ENCODE measurements at places on chromosomes 2 and 18. TPM values are rescaled to one million over a fixed set of nuclear protein-coding genes. Genes with fewer than 3 reads are reported as not detected.

DNA sequence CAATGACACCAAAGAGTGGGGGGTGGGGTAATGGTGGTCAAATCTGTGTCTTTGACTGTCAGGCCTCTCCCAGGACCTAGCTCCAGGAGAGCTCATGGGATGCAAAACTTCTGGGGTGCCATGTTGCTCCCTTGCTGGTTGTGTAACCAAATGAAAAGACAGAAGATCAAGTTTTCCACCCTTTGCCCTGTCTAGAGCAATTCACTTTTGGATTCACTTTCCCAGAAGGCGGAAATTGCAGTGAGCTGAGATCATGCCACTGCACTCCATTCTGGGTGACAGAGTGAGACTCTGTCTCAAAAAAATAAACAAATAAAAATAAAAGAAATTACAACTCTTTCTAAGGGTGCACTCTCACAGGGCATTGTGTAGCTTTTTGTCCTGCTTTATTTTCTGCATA lies 34.9 kb upstream of the PLA2R1 start:
- DNase-seq, result no peak

DNA sequence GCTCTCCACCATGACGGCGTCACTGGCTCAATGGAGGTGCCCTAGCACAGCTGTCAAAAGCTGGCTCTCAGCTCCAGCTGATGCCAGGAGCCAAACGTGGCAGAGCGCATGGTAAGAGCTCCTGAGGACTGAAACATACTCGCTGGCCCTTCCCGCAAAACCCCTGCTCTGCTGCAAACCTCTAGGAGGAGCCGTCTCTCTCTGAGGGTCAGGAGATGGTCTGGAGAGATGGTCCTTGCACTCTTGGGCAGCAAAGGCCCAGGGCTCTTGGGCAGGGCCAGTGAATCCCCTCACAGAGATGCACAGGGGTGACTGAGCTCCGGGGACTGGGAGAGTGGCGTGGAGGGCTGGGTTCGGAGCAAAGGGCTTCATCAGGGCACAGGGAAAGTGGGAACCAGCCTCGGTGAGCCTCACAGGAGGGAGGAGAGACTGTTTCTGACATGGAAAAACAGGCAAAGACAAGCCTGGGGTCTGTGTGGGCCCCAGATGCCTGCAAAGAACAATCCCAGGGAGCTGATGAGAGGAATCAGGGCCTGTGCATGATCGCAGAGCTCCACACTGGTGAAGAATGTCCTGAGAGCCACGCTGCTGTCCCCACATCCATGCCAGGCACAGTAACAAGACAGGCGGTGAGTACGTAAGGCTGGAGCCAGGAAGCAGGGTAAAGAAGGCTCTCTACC lies 17.2 kb downstream of the SNORC start:
- no peak for DNase-seq

Gene SCN2A
- 0.07 TPM for polyA plus RNA-seq

Gene ANKRD62
- not detected for polyA plus RNA-seq

DNA sequence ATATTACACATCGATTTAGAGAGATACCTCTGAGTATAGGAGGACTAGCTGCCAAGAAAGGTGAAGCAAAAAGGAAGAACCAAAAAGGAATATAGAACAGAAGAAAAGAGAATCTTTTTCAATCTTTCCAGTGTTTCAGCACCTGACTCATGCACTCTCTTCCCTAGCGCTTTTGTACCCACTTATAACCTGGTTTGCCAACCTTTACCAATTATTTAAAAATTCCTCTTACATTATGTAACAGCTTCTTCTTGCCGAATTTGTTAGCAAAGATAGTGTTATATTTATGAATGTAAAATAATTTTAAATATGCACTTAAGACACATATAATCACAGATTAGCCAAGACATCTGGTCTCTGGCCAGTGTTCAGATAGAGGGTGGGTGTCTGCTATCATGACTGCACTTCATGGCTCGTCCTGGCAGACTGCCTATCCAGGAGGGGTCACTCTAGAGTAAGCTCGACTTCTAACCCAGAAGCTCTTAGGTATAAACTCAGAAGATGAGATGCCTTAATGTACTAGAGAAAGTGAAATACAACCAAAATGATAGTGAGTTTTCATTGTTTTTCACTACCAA lies 122.9 kb downstream of the ATAD2B start:
- DNase-seq, result peak; percentile 17

DNA sequence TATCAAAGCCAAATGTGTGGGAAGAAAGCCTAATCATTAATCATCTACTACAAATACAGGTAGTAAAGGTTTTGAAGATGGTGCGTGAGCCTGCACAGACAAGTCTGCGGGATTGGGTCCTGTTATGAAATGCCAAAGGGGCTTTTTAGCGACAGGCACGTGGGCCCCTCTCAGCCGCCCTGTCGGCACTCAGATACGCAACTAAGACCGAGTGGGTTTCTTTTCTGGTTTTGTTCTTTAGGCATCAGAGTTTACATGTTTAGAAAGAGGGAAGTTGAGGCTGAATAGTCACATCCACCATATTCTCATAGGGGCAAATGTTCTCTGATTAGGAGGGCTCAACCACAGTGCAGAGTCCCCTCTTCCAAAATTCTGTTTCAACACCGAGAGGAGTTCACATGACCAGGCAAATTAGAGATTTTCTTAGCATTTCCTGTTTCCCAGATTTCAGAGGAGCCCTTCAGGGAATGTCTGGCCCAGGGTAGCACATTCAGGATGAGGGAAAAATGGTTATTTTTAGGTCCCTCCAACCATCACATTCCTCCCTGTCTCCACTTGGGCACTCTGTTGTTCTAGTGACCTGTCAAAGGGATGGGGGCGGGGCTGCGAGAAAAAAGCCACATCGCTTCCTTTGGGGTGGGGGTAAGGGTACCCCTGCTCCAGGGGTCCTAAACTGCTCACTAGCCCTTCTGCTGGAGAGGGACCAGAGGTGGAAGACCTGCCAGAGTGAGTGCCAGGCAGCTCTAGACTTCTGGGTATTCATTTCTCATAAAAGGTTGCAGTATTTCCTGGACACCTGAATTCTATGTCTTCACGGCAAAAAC lies 159.2 kb downstream of the BCL2 start:
- DNase-seq, result no peak

Gene DSG4
- not detected for polyA plus RNA-seq

- no peak for DNase-seq
Measured at GRCh38 chr2:146077156-146077555, 1557.2 kb upstream of the ZEB2 start.

Gene SRD5A2
- not detected for polyA plus RNA-seq

GRCh38 chr18:49628881-49629795 lies 67.3 kb downstream of the LIPG start:
- peak; percentile 32 for DNase-seq

DNA sequence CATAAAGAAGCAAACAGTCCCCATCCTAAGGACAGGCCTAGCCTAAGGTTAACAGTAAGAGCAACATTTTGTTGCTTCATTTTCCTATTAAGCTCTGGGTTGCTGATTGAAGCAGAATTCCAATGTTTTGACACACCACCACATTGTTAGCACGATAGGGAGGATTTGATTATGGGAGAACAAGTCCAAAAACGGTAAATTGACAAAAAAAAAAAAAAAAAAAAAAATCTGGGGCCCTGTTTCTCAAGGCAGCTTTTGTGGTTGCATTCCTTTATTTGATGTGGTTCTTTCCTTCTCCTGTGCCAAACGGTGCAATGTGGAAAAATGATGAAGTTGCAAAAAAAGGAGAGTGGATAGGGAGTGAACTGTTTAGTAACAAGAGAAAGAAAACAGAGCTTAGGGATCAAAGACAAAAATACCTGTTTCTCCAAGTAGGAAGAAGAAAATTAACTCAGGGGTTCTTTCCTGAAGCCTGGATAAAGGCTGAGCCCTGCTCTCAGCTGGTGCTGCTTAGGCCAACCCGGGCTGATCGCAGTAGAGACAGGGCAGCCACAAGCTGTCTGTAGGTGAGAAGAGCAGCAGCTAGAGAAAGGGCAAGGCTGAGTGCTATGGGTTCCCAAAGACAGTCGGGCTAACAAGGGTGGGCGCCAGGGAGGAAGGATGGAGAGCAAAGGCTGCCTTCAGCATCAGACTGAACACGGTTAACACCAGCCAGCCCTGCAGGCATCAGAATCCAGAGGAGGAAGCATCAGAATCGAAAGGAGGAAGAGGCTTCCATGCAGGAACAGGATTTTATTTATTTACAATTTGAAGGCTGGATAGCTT lies 167.8 kb upstream of the FOSL2 start:
- DNase-seq, result no peak

DNA sequence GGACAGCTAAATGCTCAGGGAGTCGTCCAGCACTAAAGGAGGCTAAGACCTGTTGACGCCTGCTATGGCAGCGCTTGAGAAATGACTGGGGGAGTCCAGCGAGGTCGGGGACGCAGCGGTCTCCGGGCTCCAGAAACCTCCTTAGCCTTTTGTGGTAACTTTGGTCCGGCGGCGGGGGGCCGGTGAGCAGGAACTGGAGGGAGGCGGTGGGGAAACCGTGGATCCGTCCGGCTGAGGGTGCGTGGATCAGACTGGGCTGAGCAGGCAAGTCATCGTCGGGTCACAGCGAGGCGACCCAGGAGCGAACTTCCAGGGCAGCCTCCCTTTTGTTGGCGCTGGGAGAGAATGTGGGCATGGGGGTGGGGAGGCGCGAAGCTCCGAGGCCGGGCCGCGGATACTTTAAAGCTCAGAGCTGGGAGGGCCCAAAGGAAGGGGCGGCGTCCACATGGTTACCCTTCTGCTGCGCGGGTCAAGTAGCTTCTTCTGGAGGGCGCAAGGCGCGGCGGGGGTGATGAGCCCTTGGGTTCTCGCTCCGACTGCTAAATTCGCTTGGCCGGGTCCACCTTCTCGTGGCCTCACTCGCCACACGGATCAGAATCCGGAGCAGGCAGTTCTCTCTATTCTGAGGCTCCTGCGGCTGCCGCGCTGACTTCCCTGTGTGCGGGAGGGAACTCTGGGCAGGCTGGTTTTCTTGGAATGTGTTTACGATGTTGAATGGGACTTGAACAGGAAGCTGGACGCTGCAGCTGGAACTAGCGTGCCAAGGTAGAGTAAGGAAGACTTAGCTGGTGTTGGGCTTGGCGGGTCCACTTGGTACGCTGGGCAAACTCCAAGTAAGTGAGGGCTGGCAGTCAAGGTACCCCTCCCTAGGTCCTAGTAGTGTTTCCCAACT lies 920 bp downstream of the GULP1 start:
- DNase-seq, result peak; percentile 67

- DNase-seq, result no peak
Measured at GRCh38 chr18:61651145-61651879, 241.5 kb downstream of the RNF152 start.

- no peak for DNase-seq
Measured at GRCh38 chr18:12369211-12369610, 7.8 kb downstream of the AFG3L2 start.

Gene CFAP53
- polyA plus RNA-seq, result 0.44 TPM

DNA sequence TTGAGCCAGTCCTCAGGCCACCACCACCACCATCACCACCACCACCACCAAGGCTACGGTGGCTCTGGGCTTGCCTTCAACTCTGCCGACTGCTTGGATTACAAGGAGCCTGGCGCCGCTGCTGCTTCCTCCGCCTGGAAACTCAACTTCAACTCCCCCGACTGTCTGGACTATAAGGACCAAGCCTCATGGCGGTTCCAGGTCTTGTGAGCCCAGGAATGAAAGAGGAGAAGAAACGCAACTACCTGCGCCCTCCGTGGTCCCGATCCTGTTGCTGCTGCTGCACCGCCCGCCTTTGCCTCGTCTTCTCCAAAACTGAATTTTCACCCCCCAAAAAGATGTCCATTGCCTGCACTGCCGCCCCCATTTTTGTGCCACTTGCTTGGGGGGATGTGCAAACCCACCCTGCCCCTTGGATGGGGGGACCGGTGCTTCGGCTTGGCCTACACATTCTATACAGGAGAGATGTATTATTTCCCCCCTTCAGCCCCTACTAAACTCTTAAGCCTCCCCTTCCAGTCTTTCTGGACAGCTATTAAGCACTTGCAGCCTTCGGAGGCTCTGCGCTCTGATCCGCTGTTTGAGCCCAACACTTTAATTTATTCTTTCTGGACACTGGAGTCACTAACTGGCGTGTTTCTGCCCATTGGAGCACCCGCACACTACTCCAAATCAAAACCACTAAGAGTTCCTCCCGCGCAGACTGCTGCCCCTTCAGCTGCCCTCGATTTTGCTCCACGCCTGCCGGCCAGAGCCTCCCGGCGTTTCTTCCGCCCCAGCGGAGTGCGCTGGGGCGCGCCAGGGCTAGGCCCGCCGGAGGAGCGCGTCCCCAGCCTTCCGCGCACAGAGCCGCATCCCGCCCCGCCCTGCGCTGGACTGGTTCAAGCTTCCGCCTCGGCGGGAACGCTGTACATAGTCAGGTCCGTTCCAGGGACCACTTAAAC lies 5.7 kb downstream of the OTX1 start:
- no peak for DNase-seq

GRCh38 chr2:157231476-157231875 lies 26.0 kb upstream of the GALNT5 start:
- no peak for DNase-seq

Gene KIF1A
- polyA plus RNA-seq, result 0.42 TPM

DNA sequence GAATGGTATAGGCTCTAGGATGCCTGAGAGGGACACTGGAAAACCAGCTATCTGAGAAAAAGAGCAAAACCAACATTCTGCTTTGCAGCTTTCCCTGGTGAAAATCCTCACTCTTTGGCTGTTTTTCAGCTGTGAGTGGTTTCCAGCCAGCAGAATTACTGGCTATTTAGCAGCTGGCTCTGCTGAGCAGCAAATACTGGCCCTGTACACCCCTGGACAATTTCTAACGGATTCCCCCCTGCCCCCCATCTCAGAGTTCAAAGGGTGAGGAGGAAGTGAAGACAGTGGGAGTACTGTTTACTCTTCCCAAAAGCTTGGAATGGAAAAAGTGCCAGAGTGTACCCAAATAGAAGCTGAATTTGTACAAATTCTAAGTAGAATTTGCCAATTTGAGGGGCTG lies 26.1 kb upstream of the IMP4 start:
- no peak for DNase-seq

DNA sequence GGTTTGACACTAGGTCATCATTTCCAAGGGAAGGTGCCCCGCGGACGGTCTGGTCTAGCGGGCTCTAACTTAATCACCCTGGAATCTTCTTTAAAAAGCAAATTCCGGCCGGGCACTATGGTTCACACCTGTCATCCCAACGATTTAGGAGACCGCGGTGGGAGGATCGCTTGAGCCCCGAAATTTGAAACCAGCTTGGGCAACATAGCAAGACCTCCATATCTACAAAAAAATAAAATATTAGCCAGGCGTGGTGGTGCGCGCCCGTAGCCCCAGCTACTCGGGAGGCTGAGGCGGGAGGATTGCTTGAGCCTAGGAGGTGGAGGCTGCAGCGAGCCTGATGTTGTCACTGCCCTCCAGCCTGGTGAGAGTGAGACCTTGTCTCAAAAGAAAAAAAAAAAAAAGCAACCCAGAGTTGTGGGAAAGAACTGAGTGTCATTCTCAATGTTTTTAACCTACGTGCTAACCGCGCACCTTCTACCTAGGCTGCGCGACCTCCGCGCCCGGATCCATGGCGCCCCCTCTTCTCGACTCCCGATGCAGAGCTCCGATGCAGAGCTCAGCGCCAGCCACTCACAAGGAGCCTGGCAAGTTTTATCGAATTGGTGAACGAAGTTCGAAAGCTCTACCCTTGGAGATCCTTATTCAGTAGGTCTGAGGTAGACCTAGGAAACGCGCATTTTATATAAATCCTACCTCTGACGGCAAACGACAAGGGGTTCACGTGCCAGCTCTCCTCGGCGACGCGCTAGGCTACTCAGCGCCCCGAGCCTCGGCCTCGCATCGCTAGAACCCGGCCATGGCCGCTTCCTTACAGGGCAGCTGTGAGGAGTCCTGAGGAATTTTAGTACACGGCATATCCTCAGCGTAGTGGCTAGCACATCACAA lies 888 bp upstream of the TWSG1 start:
- peak; percentile 25 for DNase-seq

Data from heart right ventricle (tissue), 16 donors.